CD14-positive monocyte (primary cell): ENCODE measurements at places on chromosomes 16 and 17.

DNA sequence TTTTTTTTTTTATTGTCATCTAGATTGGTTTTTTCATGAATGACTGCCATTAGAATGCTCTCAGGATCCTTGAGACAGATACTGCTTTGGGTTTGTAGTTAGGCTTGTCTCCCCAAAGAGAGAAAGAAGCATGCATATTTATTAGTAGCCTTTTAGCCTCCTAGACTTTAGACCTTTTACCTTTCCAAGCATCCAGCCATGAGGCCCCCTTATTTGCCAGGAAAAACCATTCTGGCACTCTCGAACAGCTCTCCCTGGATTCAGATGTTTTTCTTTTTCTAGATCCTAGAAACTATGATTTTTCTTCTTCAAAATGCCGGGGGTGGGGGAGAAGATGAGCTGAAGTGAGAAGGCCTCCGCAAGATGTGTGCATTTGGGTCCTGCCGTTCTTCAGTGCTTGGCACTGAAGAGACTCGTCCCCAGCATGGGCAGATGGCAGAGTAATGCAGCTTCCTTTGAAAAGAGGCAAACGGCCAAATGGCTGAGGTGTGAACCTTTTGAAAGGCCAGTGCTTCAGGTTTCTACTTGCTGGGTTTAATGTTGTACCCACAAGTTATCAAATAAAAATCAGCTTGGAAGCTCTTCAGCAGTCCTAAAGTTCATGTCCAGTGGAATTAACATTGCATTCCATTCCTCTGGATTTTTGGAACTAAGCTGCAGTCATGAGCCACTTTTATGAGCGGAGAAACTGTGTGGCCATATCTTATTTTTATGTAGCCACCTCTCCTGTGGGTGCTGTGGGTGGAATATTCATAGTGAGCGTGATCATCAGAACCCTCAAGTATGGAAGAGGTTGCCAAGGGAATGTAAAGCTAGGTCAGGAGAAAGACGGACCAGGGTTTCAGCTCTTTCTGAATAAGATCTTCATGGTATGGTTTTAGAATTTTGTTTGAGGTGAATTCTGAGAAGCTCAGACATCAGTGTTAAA is 7.2 kb downstream of the SOCS7 start:
- no peak for DNase-seq

DNA sequence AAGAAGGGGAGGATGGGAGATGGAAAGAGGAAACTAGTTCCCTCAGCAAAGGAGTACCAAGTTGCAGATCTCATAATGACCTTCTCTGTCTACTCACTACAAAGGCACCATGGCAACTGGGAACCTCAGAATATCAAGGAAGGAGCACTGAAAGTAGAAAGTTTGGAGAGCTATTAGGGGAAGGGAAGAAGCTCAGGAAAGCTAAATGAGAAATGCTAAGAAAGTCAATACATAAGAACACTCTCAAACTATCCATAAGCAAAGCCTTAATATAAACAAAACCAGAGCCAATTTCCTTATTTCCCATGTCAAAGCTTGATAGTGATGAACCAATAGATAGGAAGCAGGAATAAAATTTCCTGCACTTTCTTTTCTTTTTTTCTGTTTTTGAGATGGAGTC is 57.9 kb upstream of the C17orf78 start:
- no peak for DNase-seq

- DNase-seq: no peak
Measured at GRCh38 chr16:27080895-27081294, 14.2 kb downstream of the C16orf82 start.

DNA sequence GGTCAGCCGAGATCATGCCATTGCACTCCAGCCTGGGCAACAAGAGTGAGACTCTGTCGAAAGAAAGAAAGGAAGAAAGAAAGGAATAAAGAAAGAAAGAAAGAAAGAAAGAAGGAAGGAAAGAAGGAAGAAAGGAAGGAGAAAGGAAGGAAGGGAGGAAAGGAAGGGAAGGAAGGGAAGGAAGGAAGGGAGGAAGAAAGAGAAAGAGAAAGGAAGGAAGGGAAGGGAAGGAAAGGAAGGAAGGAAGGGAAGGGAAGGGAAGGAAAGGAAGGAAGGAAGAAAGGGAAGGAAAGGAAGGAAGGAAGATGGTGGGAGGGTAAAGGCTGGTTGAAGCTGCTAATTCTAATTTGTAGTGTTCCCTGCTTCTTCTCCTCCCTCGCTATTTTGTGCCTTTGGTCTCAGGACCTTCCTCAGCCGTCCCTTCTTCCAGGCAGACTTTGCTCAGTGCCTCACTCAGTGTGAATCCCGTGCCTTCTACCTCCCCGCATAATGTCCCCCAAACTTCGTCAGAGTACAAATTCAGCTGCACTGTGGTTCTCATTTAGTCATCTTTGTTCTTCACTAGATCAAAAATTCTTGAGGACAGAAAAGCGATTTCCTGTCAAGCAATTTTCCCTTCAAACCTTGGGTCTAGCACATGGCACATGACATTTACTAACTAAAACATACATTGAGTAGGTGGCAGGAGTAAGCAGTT is 31.1 kb upstream of the PAFAH1B1 start:
- no peak for DNase-seq

DNA sequence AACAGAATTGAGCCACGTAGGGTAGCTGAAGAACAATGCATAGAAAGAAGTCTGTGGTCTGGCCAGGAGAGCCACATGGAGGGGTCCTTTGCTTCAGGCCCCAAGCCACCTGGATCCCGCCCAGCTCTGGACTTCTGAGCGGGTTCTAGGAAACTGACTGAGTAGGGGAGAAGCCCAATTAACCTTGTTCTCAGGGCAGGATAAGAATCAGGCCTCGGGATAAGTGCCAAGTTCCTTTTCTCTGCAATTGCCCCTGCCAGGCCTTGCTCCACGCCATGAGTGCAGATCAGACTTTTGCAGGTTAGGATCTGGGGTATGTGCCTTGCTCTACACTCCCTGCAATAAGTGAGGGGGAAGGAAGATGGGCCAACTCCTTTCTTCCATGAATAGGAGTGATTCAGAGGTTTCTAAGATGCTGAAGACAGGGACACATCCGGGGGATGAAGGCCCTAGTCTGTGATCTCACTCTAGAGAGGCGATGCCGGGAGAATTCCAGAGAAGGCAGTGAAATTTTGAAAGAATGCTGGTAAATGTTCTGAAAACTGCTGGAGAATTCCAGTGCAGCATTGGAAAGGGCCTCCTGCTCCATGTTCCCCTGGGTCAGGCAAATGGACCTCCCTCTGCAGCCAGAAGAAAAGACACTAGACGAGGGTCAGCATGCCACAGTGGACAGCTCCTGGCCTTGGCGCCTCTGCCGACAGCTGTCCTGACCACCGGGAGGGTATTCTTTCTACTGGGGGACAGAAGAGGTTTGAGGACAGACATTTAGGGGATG is 5.8 kb downstream of the NEUROD2 start:
- no peak for DNase-seq

DNA sequence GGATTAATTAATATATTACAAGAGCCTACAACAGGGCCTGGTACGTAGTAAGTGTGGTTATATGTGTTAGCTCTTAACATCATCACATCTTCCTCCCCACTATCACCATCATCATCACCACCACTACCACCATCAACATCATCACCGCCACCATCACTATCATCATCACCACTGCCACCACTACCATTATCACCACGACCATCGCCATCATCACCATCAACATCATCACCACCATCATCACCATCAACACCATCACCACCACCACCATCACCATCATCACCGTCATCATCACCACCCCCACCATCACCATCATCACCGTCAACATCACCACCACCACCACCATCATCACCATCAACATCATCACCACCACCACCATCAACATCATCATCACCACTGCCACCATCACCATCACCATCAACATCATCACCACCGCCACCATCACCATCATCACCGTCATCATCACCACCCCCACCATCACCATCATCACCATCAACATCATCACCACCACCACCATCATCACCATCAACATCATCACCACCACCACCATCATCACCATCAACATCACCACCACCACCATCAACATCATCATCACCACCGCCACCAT is 7.8 kb upstream of the IL4R start:
- DNase-seq: no peak

DNA sequence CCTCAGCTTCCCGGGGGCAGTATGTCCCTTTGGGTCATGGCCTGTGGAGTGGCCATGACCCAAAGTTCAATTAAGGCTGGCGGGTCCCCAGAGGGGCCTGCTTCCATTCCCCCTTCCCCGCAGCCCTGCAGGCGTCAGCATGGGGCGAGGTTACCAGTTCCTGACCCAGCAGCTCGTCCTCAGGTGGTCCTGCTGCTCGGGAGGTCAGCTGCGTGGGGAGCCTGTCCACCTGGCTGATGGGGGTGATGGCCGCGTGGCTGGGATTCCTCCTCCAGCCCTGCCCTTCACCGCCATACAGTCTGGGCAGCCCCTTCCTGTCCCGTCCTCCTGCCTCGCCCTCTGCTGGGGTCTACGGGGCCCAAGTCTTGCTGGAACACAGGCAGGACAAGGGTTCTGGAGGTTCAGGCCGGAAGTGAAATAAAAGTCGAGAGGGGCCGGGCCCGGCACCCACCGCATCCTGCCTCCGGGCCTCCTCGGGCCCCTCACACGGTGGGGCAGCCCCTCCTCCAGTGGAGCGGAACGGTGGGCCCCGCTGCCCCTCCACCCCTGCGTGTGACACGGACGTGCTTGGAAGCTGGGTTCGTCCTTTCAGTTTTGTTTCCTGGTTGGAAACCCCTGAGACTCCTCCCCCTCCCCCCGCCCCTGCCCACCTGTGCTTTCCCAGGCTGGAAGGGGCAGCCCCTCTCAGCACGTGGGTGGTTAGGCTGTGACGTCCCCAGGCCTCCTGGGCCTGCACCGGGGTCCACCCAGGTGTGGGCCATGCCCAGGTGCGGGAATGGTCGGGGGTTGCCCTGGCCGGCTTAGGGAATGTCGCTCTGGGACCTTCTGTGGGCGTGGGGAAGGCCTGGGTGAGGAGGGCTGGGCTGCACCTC is 6.8 kb downstream of the UBALD2 start:
- peak; percentile 77 for DNase-seq

- peak; percentile 97 for DNase-seq
Measured at GRCh38 chr16:57810197-57811031, 8.1 kb upstream of the KIFC3 start.

DNA sequence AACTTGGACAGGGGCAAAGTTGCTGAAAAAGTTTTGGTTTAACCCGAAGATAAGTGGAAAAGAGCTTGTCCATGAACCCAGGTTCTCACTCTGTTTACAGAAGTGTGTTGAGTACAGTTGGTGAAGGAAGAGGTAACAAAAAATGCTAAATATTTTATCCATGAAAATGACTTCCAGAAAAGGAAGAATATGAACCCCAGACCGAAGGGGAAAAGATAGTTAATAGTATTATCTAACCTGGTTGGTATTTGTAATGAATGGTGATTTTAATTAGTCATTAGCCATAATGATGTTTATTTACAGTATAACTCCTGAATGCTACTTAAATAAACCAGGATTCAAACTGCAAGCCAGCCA is 574 bp upstream of the TMEM106A start:
- DNase-seq: no peak

DNA sequence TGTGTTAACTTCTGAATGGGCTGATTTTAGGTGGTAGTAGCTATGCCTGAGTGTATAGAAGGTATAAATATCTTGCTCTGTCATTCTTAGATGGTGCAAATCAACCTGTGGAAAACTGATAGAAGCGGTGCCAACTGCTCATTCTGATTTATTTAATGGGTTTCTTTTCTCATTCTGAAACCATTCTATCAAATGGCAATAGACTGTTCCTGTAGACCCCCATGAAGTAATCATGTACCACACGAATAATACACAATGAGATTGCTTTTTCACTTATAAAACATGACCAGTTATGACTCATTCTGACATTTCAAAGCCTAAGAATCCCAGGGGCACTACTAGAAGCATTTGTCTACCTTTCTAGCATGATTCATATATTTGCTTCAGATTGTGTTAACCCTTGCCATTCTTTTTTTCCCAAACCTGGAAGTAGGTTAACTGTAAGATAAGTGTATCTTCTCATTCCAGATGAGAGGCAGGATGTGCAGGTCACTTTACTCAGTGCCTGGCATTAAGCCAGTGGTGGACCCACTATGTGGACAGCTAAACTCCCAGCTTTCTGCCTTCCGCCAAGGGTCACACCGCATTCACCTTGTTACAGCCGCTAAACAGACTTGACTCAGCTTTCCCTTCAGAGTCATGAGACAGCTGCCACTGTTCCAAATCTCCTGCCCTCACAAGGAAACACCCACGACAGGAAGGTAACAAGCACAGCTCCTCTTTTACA is 16.4 kb upstream of the SLC16A11 start:
- DNase-seq: no peak

DNA sequence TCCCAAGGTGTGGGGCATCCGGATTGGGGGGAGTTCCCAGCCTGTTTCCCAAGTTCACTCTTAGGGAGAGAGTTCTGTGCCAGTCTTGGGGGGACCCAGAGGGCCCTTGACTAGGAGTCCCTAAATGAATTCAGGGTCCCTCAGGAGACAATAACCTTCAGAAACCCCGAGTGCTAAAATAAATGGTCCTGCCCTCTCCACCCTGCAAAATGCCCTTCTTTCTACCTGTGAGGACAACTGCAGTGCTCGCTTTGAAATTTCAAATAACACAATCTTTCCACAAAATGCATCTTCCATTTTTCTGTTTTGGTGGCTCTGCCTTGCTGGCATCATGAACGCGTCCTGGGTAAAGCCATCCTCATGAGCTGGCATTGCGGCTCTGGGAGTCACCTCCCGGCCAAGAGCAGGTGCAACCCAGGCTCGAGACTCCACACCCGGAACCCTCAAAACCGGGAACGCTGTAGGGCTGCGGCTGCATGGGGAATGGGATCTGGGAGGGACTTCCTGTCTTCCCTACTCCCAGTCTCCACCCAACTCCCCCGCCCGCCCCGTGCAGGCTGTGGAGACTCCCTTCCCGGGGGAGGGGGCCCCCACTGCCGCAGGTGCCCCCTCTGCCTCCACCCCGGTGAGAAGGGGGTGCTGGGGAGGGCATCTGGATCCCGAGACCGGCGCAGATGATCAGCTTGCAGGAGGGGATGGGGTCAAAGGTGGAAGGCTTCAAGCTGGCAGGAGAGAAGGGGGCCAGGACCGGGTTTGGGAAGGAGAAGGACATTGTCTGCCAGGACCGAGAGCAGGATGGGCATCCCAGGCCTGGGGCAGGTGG is at the start of gene ZNF205:
ZNF205 (plus strand) TSS at position 529 of the 823 bp plus-strand sequence. CDS start 845 bp downstream, outside the sequence.
- peak; percentile 16 for DNase-seq

DNA sequence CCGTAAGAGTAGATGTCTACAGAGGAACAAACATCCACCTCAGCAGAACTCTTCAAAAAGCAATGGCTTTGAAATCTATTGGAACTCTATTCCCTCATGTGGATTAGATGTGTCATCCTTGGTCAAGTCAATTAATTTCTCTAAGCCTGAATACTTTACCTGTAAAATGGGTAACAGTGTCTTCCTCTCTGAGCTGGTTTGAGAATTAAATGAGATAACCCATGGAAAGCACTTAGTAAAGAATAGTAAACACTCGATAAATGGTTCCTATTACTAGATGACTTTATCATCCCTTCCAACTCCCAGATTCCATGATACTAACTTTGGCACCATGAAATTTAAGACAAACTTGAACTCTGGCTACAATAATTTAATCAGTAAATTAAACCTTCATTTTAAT is 89.1 kb downstream of the SKAP1 start:
- no peak for DNase-seq

GRCh38 chr17:61378658-61379456 is 20.8 kb upstream of the TBX2 start:
- DNase-seq: no peak

GRCh38 chr16:3195975-3196374 is 8.0 kb downstream of the OR1F1 start:
- DNase-seq: no peak

- DNase-seq: no peak
Measured at GRCh38 chr16:66154801-66155200, 211.7 kb upstream of the CDH5 start.

GRCh38 chr17:9932491-9932890 is 27.4 kb upstream of the RCVRN start:
- no peak for DNase-seq
